Thymus (tissue), 14 donors: ENCODE measurements at places on chromosomes 7 and 10. TPM values are rescaled to one million over a fixed set of nuclear protein-coding genes. Genes with fewer than 3 reads are reported as not detected.

- no peak for DNase-seq
- H3K27ac ChIP-seq = no peak overlapping the region
- H3K4me3 ChIP-seq = no peak overlapping the region
- H3K27me3 ChIP-seq = no peaks in the 10 kb centered on the region
- no peaks in the 10 kb centered on the region for H3K36me3 ChIP-seq
- H3K4me1 ChIP-seq = no peaks in the 10 kb centered on the region
Measured at GRCh38 chr10:29329420-29329819, 40.5 kb downstream of the LYZL1 start.

SPDYE2B gene
- total RNA-seq = not detected

DNA sequence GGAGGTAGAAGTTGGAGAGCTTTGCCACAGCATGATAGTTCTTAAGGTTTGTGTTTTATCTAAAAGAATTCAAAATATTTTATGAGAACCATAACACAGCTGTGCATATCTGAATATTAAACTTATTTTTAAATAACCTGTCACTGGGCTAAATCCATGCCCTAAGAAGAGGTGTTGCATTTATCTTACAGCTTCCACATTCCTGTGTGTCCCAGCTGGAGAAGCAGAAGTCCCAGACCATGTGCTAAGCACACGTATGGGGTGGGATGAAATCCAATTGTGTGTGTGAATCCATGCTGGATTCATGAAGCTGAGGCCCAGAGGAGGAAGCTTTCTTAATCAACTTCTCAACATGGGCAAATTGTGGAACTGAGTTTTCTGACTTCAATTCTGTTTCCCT lies 121.5 kb downstream of the PKD1L1 start:
- H3K4me1 ChIP-seq = no peaks in the 10 kb centered on the region
- no peak overlapping the region for H3K4me3 ChIP-seq
- H3K36me3 ChIP-seq = no peaks in the 10 kb centered on the region
- H3K27me3 ChIP-seq = no peaks in the 10 kb centered on the region
- no peak for DNase-seq
- H3K27ac ChIP-seq = no peak overlapping the region

DNA sequence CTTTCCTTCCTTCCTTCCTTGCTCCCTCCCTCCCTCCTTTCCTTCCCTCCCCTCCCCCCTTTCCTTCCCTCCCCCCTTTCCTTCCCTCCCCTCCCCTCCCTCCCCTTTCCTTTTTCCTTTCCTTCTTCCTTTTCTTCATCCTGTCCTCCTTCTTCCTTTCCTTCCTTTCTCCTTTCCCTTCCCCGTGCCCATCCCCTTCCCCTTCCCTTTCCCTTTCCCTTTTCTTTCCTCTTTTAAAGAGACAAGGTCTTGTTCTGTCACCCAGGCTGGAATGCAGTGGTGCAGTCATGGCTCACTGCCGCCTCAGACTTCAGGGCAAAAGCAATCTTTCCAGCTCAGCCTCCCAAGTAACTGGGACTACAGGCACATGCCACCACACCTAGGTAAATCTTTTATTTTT lies 54.0 kb downstream of the KIF20B start:
- no peak for DNase-seq
- H3K36me3 ChIP-seq = peaks cover 7% of the 10 kb centered on the region
- H3K27ac ChIP-seq = no peak overlapping the region
- H3K4me3 ChIP-seq = no peak overlapping the region

DNA sequence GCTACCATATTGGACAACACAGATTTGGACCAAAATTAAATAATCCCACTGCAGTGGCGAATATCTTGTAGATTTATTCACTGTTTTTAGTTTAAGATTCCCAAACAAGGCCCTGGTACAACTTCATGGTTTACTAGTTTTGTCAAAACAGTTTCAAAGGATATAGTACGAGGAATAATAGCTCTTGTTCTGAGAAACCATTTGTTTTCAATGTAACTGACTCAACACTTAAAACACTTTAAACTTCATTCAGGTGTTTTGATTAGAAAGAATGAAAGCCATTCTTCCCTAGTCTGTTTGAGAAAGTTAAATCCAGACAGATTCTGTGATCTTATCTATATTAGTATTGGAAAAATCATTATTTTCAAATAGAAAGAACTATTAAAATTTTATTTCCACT lies 276.4 kb upstream of the MKLN1 start:
- H3K27ac ChIP-seq = no peak overlapping the region
- no peaks in the 10 kb centered on the region for H3K4me1 ChIP-seq
- H3K36me3 ChIP-seq = no peaks in the 10 kb centered on the region
- H3K27me3 ChIP-seq = no peaks in the 10 kb centered on the region

GRCh38 chr10:18340496-18341051 lies 200.3 kb downstream of the CACNB2 start:
- H3K36me3 ChIP-seq = no peaks in the 10 kb centered on the region
- no peaks in the 10 kb centered on the region for H3K27me3 ChIP-seq
- no peak overlapping the region for H3K27ac ChIP-seq
- no peak for DNase-seq

TRIM50 gene
- total RNA-seq = 0.09 TPM

DNA sequence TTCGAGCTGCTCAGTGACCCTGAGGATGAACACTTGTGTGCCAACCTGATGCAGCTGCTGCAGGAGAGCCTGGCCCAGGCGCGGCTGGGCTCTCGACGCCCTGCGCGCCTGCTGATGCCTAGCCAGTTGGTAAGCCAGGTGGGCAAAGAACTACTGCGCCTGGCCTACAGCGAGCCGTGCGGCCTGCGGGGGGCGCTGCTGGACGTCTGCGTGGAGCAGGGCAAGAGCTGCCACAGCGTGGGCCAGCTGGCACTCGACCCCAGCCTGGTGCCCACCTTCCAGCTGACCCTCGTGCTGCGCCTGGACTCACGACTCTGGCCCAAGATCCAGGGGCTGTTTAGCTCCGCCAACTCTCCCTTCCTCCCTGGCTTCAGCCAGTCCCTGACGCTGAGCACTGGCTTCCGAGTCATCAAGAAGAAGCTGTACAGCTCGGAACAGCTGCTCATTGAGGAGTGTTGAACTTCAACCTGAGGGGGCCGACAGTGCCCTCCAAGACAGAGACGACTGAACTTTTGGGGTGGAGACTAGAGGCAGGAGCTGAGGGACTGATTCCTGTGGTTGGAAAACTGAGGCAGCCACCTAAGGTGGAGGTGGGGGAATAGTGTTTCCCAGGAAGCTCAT lies 1.1 kb downstream of the DDIT4 start:
- peaks cover 27% of the 10 kb centered on the region for H3K4me1 ChIP-seq
- peak; percentile 80 for DNase-seq
- H3K27me3 ChIP-seq = peaks cover 10% of the 10 kb centered on the region
- H3K27ac ChIP-seq = peak overlapping the region; percentile 97
- peaks cover 32% of the 10 kb centered on the region for H3K36me3 ChIP-seq

SPAM1 gene
- not detected for total RNA-seq
